ENCODE measurements at places on chromosomes 3 and 15. TPM values are rescaled to one million over a fixed set of nuclear protein-coding genes. Genes with fewer than 3 reads are reported as not detected.

Gene IL17RB
- polyA plus RNA-seq = 0.79 TPM

Gene MRAS
- not detected for polyA plus RNA-seq

Gene P2RY13
- 0.50 TPM for polyA plus RNA-seq

Gene CDCP1
- polyA plus RNA-seq = 1.1 TPM

Gene HHATL
- polyA plus RNA-seq = not detected

Gene FEZF2
- not detected for polyA plus RNA-seq

Gene NXPE3
- 28.6 TPM for polyA plus RNA-seq

Gene CCR9
- not detected for polyA plus RNA-seq

Gene PCBP4
- polyA plus RNA-seq = 9.3 TPM

Gene GPR149
- not detected for polyA plus RNA-seq

DNA sequence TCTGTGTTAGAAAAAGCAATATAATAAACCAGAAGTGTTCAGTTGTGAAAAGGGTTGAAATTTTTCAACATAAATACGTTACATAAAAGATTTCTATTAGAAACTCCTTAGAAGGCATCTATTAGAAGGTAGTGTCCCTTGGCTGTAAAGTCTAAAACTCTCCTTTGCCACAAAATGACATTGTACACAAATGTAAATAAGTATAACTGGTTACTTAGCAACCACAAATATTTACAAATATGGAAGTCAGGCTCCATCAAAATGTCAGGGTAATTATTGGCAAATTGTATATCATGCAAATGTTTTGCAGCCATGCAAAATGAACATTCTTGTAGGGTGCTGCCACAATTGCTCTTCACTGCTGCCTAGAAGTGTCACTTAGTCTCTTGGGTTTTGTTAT, 419.1 kb upstream of the CDIN1 start:
- no peak overlapping the region for H3K27ac ChIP-seq
- no peaks in the 10 kb centered on the region for H3K36me3 ChIP-seq
- H3K4me1 ChIP-seq = no peaks in the 10 kb centered on the region
- H3K27me3 ChIP-seq = no peaks in the 10 kb centered on the region
- H3K4me3 ChIP-seq = no peak overlapping the region

- H3K36me3 ChIP-seq = no peaks in the 10 kb centered on the region
- H3K4me1 ChIP-seq = no peaks in the 10 kb centered on the region
- no peak for DNase-seq
- H3K4me3 ChIP-seq = no peak overlapping the region
- H3K27me3 ChIP-seq = no peaks in the 10 kb centered on the region
Observed at GRCh38 chr3:95715128-95715527, 1099.3 kb upstream of the EPHA6 start.

DNA sequence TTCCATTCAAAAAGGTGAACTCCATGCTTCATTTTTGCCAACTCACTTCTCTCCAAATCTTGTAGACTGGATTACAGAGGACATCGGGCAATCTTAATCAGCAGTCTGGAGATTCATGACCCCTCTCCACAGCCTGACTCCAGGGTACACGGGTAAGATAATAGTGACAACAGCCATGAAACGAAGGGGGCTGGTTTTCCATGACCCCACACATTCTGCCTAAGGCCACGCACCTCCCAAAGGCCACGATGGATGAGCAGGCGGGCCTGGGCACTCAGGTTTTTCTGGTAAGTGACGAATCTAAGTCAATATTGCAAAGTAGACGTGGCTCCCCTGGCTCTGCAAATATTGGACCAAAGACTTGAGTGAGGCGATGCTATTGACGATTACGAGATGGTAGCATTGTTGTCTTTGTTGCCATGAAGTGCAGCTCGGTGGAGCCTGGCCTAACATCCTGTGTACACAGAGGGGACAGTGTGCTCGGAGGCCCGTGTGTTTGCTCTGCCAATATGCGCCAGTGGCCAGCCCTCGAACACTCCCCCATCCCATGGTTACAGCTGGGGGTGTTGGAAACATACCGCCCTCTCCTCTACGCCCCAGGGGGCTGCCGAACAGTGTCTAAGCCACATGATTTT, 119.1 kb downstream of the OPA1 start:
- no peaks in the 10 kb centered on the region for H3K4me1 ChIP-seq
- DNase-seq = no peak
- H3K4me3 ChIP-seq = no peak overlapping the region
- peaks cover 5% of the 10 kb centered on the region for H3K36me3 ChIP-seq
- H3K27me3 ChIP-seq = no peaks in the 10 kb centered on the region

DNA sequence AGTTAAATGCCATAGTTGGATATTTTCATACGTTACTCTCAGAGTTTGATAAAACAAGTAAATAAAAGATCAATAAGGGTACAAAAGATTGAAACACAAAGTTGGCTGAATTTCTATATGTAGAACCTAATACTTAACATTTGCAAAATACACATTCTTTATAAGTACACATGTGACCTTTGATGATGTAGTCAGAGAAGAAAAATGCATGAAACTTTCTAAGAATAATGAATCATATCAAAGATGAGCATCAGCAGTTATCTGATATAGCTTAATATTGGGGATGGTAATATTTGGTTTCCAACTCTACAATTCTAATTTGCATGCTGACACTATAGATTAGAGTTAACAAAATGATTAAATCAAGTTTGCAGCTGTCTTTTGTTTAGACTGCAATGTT, 188.0 kb upstream of the TGFBR2 start:
- no peak overlapping the region for H3K27ac ChIP-seq
- no peak for DNase-seq
- peaks cover 2% of the 10 kb centered on the region for H3K27me3 ChIP-seq
- no peaks in the 10 kb centered on the region for H3K4me1 ChIP-seq
- no peak overlapping the region for H3K4me3 ChIP-seq

GRCh38 chr15:63948971-63949370, 97.3 kb downstream of the DAPK2 start:
- peaks cover 3% of the 10 kb centered on the region for H3K36me3 ChIP-seq
- H3K4me1 ChIP-seq = peaks cover 13% of the 10 kb centered on the region
- H3K27me3 ChIP-seq = no peaks in the 10 kb centered on the region
- no peak overlapping the region for H3K27ac ChIP-seq
- no peak for DNase-seq

DNA sequence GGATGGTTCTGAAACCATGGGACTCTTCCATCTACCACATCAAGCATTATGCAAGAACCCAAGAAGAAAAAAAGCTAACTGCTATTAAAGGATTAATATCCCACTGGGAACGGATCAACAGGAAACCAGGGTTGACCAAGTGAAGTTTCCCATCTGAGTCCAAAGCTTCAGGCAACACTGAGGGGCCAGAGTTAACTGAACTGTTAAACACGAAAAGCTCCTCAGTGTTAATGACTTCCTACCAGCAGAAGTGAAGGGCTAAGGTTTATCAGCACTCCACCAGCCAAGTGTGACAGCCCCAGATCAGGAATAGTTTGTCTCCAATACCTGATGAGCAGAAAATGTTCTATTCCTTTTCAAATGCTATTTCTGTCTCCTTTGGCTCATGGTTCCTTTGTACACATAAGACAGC, 36.7 kb downstream of the PTPN9 start:
- peaks cover 2% of the 10 kb centered on the region for H3K27me3 ChIP-seq
- no peak overlapping the region for H3K4me3 ChIP-seq
- H3K36me3 ChIP-seq = no peaks in the 10 kb centered on the region
- DNase-seq = no peak

- no peaks in the 10 kb centered on the region for H3K36me3 ChIP-seq
- no peak overlapping the region for H3K27ac ChIP-seq
- H3K4me3 ChIP-seq = no peak overlapping the region
- no peak for DNase-seq
- H3K4me1 ChIP-seq = peaks cover 95% of the 10 kb centered on the region
Observed at GRCh38 chr3:60015032-60015705, 965.3 kb upstream of the CFAP20DC start.

DNA sequence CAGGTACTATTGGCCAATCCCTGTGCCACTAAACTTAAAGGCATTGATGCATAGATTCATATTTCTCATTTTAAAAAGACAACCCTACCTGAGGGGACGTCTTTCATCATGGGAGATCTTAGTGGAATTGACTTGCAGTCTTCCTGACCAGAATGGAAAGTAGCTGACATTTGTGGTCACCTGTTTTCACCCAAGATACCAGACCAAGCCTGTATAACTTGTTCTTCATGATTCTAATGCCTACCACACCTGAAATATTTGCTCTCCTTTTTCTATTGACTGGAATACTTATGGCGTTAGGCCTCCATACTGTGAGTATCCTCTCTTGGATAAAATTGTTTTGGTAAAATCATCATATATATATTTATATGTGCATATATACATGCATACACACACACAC, 54.7 kb upstream of the XCR1 start:
- no peak overlapping the region for H3K27ac ChIP-seq
- H3K4me1 ChIP-seq = peaks cover 8% of the 10 kb centered on the region
- no peak for DNase-seq
- peaks cover 2% of the 10 kb centered on the region for H3K27me3 ChIP-seq

GRCh38 chr3:55557549-55557948, 70.4 kb upstream of the WNT5A start:
- DNase-seq = no peak
- no peak overlapping the region for H3K4me3 ChIP-seq
- H3K36me3 ChIP-seq = no peaks in the 10 kb centered on the region
- no peaks in the 10 kb centered on the region for H3K4me1 ChIP-seq
- no peaks in the 10 kb centered on the region for H3K27me3 ChIP-seq
- no peak overlapping the region for H3K27ac ChIP-seq

DNA sequence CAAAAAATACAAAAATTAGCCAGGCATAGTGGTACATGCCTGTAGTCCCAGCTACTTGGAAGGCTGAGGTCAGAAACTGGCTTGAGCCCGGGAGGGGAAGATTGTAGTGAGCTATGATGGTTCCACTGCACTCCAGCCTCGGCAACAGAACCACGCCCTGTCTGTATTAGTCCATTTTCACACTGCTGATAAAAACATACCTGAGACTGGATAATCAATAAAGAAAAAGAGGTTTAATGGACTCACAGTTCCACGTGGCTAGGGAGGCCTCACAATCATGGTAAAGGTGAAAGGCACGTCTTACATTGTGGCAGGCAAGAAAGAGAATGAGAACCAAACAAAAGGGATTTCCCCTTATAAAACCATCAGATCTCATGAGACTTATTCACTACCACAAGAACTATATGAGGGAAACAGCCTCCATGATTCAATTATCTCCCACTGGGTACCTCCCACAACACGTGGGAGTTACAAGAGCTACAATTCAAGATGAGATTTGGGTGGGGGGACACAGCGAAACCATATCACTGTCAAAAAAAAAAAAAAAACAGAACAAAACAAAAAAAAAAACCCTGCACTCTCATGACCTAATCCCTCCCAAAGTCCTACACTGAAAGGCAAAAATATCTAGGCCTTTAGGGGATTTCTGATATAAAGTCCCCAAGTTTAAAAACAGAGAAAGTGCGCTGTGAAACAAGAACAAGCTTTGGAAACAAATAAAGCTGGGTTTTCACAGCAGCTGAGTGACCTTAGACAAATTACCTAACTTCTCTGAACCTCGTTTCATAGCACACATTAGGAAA, 224.7 kb downstream of the IGSF11 start:
- no peaks in the 10 kb centered on the region for H3K36me3 ChIP-seq
- no peak overlapping the region for H3K4me3 ChIP-seq
- H3K27me3 ChIP-seq = peaks cover 2% of the 10 kb centered on the region
- no peak for DNase-seq
- no peak overlapping the region for H3K27ac ChIP-seq
- H3K4me1 ChIP-seq = no peaks in the 10 kb centered on the region

- no peak overlapping the region for H3K27ac ChIP-seq
- no peaks in the 10 kb centered on the region for H3K36me3 ChIP-seq
- H3K4me1 ChIP-seq = no peaks in the 10 kb centered on the region
- no peaks in the 10 kb centered on the region for H3K27me3 ChIP-seq
- DNase-seq = no peak
Observed at GRCh38 chr3:84299329-84299728, 659.5 kb upstream of the CADM2 start.

DNA sequence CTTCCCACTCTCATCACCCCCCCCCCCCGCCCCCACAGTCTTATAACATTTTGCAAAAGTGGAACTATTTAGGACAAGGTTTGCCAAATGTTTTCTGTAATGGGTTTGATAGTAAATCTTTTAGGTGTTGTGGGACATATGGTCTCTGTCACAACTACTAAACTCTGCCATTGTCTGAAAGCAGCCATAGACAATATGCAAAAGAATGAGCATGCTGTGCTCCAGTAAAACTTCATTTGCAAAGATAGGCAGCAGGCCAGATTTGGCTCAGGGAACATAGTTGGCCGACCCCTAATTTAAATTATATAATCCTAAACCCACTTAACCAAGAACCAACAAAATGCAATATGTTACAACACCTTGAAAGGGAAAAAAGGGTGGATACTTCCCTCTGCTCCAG, 46.4 kb downstream of the TIPARP start:
- DNase-seq = no peak

DNA sequence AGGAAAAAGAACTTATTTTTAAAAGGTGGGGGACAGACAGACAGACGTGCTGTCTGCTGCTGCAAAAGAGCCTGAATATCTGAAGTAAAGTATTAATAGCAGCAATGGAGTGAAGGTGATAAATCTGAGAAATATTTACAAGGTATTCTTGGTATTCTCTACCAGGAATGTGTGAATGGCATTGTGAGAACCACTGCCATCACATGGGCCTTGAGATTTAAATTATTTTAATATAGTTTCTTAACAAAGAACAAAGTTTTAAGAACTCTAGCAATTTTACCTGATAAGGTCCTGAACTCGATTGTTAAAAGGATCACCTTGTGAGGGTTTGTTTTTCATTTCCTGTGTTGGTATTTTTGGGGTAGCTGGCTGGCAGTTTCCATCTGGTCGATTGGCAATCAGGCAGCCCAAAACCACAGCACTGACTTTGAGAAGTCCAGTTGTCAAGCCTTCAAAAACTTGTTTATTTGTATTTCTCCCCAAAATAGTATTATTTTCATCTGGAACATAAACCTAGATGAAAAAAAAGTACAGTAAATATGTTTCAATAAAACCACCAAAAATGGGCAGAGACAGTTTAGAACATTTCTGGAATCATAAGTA, 97.3 kb downstream of the ISL2 start:
- H3K27me3 ChIP-seq = no peaks in the 10 kb centered on the region
- H3K4me1 ChIP-seq = peaks cover 1% of the 10 kb centered on the region
- no peak overlapping the region for H3K27ac ChIP-seq

DNA sequence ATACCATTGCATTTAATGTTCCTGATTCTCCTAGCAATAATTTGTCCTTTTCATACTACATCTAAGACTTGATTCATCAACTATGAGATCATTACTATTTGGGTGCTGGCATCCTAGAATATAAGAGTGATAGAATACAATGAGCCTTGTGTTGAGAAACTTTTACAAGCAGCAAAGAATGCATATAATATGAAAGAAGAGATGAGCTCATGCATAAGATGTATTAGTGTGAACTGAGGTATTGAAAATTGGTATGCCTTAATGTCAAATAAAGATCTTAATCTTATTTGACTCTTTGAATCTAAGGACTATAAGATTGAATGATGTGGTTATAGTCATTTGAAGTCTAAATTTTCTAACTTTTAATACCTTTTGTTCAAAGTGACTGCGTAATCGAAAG, 220.0 kb upstream of the ARHGEF26 start:
- H3K4me1 ChIP-seq = no peaks in the 10 kb centered on the region
- no peak for DNase-seq
- no peaks in the 10 kb centered on the region for H3K36me3 ChIP-seq

- no peaks in the 10 kb centered on the region for H3K27me3 ChIP-seq
- H3K27ac ChIP-seq = no peak overlapping the region
- no peak for DNase-seq
- H3K4me1 ChIP-seq = peaks cover 10% of the 10 kb centered on the region
- peak overlapping the region; percentile 47 for H3K4me3 ChIP-seq
Observed at GRCh38 chr3:107810171-107811071, 280.4 kb downstream of the CD47 start.
